ENCODE measurements at places on chromosomes 3 and 15. TPM values are rescaled to one million over a fixed set of nuclear protein-coding genes. Genes with fewer than 3 reads are reported as not detected.

GOLGA8S gene
- total RNA-seq, result 0.30 TPM

- DNase-seq, result no peak
- H3K4me1 ChIP-seq, result no peaks in the 10 kb centered on the region
- no peaks in the 10 kb centered on the region for H3K27me3 ChIP-seq
- H3K4me3 ChIP-seq, result no peak overlapping the region
Measured at GRCh38 chr3:59856934-59857460, 807.2 kb upstream of the CFAP20DC start.

- no peaks in the 10 kb centered on the region for H3K4me1 ChIP-seq
- H3K27me3 ChIP-seq, result no peaks in the 10 kb centered on the region
- no peak overlapping the region for H3K27ac ChIP-seq
- DNase-seq, result no peak
Measured at GRCh38 chr3:140164922-140165590, 230.1 kb downstream of the CLSTN2 start.

- no peaks in the 10 kb centered on the region for H3K27me3 ChIP-seq
- DNase-seq, result no peak
- H3K27ac ChIP-seq, result no peak overlapping the region
- H3K4me1 ChIP-seq, result no peaks in the 10 kb centered on the region
- no peak overlapping the region for H3K4me3 ChIP-seq
Measured at GRCh38 chr15:45684533-45684932, 49.7 kb downstream of the SQOR start.

DNA sequence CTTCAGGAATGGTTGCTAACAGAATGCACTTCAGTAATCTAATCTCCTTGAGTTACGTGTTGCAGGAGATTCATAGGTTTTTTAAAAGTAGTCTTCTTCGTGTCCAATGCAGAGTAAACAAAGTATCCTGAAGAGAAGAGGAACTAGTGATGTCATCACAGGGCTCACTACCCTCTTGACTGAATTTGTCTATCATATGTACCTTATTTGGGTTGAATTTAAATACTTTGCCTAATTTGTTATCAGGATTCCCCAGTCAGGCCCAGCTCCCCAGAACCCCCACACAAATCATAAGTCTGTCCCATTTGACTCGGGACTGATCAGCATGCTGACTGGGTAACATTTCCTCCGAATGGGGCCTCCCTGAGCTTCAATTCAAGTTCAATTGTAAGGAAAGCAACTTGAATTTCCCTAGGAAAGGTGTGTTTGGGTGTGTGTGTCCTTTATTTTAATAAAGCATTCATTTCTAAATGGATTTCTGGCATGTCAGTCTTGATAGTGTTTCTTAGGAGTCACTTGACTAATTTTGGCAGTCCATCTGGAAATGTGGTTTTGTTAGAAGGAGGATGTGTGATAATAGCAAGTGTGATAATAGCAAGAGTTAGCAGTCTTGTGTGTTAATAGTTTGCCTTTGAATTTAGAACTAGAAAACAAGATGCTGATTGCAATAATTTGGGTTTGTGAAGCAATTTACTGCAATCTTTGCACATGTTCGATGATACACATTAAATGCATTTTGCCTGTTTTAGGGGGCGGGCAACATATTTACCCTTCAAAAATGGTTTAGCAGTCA, 21.9 kb downstream of the OXNAD1 start:
- no peaks in the 10 kb centered on the region for H3K36me3 ChIP-seq
- peak overlapping the region; percentile 76 for H3K27ac ChIP-seq
- H3K27me3 ChIP-seq, result no peaks in the 10 kb centered on the region
- DNase-seq, result no peak
- peaks cover 59% of the 10 kb centered on the region for H3K4me1 ChIP-seq
- H3K4me3 ChIP-seq, result peak overlapping the region; percentile 89

PAQR5 gene
- total RNA-seq, result not detected

DNA sequence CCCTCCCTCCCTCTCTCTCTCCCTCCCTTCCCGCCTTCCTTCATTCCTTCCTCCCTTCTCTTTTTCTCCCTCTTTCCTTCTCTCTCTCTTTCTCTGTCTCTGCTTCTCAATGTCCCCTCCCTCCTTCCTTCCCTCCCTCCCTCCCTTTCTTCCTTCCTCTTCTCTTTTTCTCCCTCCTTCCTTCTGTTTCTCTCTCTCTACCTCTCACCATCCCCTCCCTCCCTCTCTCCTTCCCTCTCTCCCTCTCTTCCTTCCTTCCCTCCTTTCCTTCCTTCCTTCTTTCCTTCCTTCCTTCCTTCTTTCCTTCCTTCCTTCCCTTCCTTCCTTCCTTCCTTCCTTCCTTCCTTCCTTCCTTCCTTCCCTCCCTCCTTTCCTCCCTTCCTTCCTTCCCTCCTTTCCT, 504.6 kb downstream of the EPHA3 start:
- no peak overlapping the region for H3K4me3 ChIP-seq
- no peaks in the 10 kb centered on the region for H3K36me3 ChIP-seq
- H3K27me3 ChIP-seq, result no peaks in the 10 kb centered on the region
- H3K4me1 ChIP-seq, result no peaks in the 10 kb centered on the region
- no peak overlapping the region for H3K27ac ChIP-seq

GRCh38 chr3:51819151-51819550, 40.1 kb upstream of the IQCF6 start:
- H3K27ac ChIP-seq, result no peak overlapping the region
- no peak overlapping the region for H3K4me3 ChIP-seq
- no peak for DNase-seq
- H3K27me3 ChIP-seq, result no peaks in the 10 kb centered on the region
- no peaks in the 10 kb centered on the region for H3K36me3 ChIP-seq
- H3K4me1 ChIP-seq, result peaks cover 11% of the 10 kb centered on the region

DNA sequence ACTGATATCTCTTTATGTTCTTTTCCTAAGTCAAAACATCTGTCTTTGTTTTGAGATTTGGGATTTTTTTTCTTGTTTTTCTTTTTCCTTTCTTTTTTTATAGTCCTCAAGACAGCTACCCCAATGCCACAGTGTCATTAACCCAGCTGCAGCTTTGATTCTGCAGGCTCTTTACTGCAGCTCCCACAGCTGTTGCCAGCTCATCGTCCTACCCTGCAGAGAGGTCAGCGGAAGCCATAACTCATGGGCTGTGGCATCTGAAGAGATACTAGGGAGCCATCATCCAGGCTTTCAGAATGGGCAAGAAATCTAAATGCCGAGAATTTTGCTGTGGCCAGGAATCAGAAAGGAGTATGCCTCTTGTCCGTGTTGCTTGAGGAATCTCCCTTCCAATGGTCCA, 44.3 kb upstream of the SLC24A5 start:
- no peak overlapping the region for H3K4me3 ChIP-seq
- H3K4me1 ChIP-seq, result no peaks in the 10 kb centered on the region
- DNase-seq, result no peak
- no peaks in the 10 kb centered on the region for H3K36me3 ChIP-seq
- no peak overlapping the region for H3K27ac ChIP-seq
- H3K27me3 ChIP-seq, result no peaks in the 10 kb centered on the region

- H3K27ac ChIP-seq, result no peak overlapping the region
- H3K4me1 ChIP-seq, result peaks cover 13% of the 10 kb centered on the region
- H3K27me3 ChIP-seq, result no peaks in the 10 kb centered on the region
Measured at GRCh38 chr15:90192961-90193786, 8.0 kb upstream of the SEMA4B start.

TAMM41 gene
- total RNA-seq, result 47.0 TPM

- no peak overlapping the region for H3K4me3 ChIP-seq
- no peaks in the 10 kb centered on the region for H3K27me3 ChIP-seq
- no peaks in the 10 kb centered on the region for H3K36me3 ChIP-seq
- H3K4me1 ChIP-seq, result no peaks in the 10 kb centered on the region
- H3K27ac ChIP-seq, result no peak overlapping the region
Measured at GRCh38 chr3:174659511-174659910, 199.6 kb upstream of the NAALADL2 start.

DNA sequence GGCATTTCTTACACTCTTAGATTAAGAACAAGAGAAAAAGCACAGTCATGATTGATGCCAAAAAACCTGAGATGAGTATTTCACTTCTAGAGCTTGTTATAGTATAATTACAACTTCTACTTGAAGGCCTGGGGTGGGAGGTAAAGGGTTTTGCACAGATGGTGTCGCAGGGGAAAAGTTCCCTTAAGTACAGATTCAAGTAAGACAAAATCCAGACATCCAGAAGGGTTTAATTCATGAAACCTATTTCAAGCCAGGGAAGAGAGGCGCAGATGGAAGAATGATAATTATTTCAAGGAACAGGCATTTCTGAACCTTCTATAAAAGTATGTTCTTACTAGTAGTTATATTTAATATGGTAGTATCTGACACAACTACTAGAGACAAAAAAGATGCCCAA, 70.6 kb downstream of the TM4SF4 start:
- DNase-seq, result no peak
- H3K27ac ChIP-seq, result no peak overlapping the region
- H3K27me3 ChIP-seq, result no peaks in the 10 kb centered on the region
- H3K36me3 ChIP-seq, result no peaks in the 10 kb centered on the region
- H3K4me1 ChIP-seq, result no peaks in the 10 kb centered on the region

GRCh38 chr15:89494031-89494430, 2.4 kb downstream of the RHCG start:
- DNase-seq, result no peak
- no peak overlapping the region for H3K4me3 ChIP-seq
- no peaks in the 10 kb centered on the region for H3K4me1 ChIP-seq
- H3K27me3 ChIP-seq, result peaks cover 17% of the 10 kb centered on the region

DNA sequence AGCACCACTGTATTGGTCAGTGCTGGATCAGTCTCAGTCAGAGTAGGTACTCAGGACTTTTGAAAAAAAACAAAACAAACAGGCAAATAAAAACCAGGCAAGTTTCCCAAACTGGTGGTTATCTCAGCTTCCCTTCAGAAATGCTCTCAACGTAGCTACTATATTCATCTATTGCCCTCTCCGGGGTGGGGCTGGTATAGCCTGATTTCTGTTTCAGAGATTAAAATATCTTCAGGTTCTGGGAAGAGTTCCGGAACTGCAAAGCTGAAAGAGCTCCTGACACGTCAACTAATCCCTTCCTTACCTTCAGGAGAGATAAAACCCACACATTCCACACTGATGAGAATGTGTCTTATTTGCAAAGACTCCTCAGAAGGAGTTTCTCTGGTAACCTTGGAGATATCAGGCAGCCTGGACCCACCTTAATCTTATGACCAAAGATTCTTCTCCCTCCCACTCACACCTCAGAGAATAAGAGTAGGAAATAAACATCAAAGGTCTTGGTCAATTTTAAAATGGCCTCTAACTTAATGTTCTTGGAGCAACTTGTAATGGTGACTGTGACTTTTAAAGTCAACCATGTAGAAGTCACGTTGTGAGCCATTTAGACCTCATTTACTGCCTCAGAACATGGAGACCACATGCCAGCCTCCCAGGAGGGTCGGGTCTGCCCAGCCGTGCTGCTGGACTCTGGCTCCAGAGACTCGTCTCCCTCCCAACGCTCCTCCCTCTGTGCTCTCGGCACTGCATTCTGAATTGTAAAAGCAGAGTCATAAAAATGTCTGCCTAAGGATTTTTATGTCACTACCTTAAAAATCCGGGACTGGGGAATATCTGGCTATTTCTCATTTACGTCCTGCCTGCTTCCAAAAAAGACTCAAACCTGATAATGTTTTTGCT, 53.8 kb downstream of the CDCP1 start:
- no peak overlapping the region for H3K4me3 ChIP-seq
- no peak overlapping the region for H3K27ac ChIP-seq
- no peaks in the 10 kb centered on the region for H3K27me3 ChIP-seq
- no peaks in the 10 kb centered on the region for H3K4me1 ChIP-seq
- no peaks in the 10 kb centered on the region for H3K36me3 ChIP-seq

DNA sequence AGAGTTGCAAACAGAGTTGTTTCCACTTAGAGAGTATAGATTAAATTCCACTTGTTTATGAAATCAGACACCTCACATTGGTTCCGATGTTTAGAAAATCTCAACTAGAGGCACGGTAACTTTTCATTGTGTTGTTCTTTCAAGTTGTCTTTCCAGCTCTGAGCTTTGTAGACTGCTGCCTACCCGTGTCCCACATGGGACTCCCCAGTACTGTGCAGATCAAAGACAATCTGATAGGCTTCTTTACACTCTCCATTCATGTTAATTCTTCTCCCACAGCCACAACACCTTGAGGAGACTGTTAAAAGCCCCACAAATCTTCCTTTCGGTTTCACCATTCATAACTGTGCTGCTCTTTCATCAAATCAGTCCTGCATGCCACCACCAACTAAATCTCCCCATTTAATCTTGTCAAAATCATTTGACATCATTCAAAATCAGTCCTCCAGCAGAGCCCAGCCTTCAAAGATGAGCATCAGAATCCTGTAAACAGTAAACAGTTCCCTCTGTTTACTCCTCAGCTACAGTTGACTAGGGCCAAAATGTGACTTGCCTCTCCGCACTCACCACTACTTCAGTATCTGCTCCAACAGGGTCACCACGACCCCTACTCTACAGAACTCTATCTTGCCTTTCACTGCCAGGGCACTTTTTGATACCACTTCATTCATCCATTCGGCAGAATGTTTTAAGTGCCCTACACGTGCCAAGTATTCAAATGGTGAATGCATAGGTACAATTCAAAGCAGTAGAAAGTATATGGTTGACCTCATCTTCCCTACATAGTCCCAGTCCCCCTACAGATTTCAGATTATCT, 8.3 kb downstream of the ANXA2 start:
- no peak overlapping the region for H3K4me3 ChIP-seq
- H3K27me3 ChIP-seq, result no peaks in the 10 kb centered on the region
- DNase-seq, result peak; percentile 66
- H3K36me3 ChIP-seq, result peaks cover 2% of the 10 kb centered on the region
- H3K27ac ChIP-seq, result peak overlapping the region; percentile 38

DNA sequence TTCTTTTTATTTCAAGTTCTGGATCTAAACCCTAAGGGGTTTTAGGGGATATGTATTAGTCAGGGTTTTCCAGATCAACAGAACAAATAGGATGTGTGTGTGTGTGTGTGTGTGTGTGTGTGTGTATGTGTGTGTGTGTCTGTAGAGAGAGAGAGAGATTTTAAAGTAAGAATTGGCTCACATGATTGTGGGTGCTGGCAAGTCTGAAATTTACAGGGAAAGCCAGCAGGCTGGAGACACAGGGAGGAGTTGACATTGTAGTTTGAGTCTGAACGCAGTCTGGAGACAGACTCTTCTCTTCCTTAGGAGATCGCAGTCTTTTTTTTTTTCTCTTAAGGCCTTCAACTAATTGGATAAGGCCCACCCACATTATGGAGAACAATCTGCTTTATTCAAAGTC, 428.8 kb upstream of the TBL1XR1 start:
- H3K4me1 ChIP-seq, result peaks cover 10% of the 10 kb centered on the region
- H3K27me3 ChIP-seq, result no peaks in the 10 kb centered on the region
- no peak overlapping the region for H3K4me3 ChIP-seq
- no peak for DNase-seq

CCR8 gene
- total RNA-seq, result 5.3 TPM

- no peaks in the 10 kb centered on the region for H3K4me1 ChIP-seq
- no peak overlapping the region for H3K27ac ChIP-seq
- no peak for DNase-seq
- H3K27me3 ChIP-seq, result no peaks in the 10 kb centered on the region
- no peaks in the 10 kb centered on the region for H3K36me3 ChIP-seq
Measured at GRCh38 chr3:53803816-53804695, 42.2 kb downstream of the CHDH start.

All from CD4-positive, alpha-beta memory T cell (primary cell).